ENCODE measurements at places on chromosomes 7 and 10.

DNA sequence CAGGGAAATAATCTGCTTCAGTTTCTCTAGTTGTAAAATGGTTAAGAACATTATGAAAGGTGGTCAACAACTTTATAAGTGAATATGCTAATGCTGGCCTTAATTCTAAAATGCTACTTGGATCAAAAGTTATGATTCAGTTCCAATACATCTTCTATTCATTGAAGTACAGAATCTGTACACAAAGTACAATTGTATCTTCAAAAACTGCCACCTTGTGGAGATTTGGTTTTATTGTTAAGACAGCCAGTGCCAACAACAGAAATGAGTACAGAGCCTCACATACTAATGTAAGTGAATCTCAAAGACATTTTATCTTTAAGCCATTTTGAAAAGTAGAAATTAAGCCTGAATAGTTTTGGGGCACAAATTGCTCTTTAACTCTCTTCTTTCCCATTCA lies 194.0 kb downstream of the CFTR start:
- DNase-seq: no peak

- DNase-seq: no peak
Measured at GRCh38 chr10:103080891-103081581, 112.0 kb downstream of the NT5C2 start.

- no peak for DNase-seq
Measured at GRCh38 chr10:46530249-46531186, 25.9 kb downstream of the GPRIN2 start.

DNA sequence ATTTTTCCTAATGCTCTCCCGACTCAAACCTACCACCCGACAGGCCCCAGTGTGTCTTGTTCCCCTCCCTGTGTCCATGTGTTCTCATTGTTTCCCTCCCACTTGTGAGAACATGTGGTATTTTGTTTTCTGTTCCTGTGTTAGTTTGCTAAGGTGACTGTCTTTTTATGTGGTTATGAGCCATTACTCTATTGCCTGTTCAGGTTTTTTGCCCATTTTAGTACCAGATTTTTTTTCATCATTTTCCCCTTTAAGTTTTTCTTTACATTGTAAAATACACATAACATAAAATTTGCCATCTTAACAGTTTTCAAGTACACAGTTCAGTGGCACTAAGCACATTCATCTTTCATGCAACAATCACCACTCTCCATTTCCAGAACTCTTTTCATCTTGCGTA lies 133.5 kb downstream of the GPR158 start:
- DNase-seq: no peak

GRCh38 chr7:155282671-155283070 lies 15.0 kb upstream of the INSIG1 start:
- no peak for DNase-seq

- no peak for DNase-seq
Measured at GRCh38 chr10:89482256-89482655, 53.1 kb downstream of the SLC16A12 start.

- DNase-seq: no peak
Measured at GRCh38 chr10:48938281-48938680, 1.4 kb downstream of the LRRC18 start.

DNA sequence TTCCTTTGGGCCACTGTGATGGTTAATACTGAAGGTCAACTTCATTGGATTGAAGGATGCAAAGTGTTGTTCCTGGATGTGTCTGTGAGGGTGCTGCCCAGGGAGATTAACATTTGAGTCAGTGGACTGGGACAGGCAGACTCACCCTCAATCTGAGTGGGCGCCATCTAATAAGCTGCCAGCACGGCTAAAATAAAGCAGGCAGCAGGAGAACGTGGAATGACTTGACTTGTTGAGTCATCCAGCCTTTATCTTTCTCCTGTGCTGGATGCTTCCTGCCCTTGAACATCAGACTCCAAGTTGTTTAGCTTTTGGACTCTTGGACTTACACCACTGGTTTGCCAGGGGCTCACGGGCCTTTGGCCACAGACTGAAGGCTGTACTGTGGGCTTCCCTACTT lies 1046.9 kb downstream of the TYW1 start:
- DNase-seq: no peak

- DNase-seq: no peak
Measured at GRCh38 chr7:106484562-106484961, 176.4 kb downstream of the CCDC71L start.

GRCh38 chr7:673681-674453 lies 52.6 kb upstream of the DNAAF5 start:
- DNase-seq: no peak

DNA sequence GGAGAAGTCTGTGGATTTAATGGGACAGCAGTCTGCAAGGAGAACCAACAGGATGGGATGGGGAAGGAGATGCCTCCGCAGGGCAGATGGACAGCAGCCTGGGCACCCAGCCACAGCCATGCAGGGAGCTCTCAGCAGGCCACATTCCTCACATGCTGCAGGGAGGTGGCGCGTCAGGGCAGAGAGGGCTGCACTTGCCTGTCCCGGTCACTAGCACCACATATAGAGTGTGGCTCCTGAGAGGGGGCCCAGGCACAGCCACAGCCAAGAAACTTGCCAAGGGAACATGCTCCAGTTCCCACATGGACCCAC lies 86.8 kb upstream of the ZMIZ1 start:
- no peak for DNase-seq

Data from activated CD4-positive, alpha-beta T cell treated with anti-CD3 and anti-CD28 coated beads for 4 hours (primary cell).